ENCODE measurements at places on chromosomes 3 and 15.

- H3K36me3 ChIP-seq: peaks cover 20% of the 10 kb centered on the region
- H3K4me1 ChIP-seq: peaks cover 30% of the 10 kb centered on the region
- H3K27me3 ChIP-seq: no peaks in the 10 kb centered on the region
- DNase-seq: no peak
Observed at GRCh38 chr15:48440084-48440483, 108.9 kb downstream of the DUT start.

DNA sequence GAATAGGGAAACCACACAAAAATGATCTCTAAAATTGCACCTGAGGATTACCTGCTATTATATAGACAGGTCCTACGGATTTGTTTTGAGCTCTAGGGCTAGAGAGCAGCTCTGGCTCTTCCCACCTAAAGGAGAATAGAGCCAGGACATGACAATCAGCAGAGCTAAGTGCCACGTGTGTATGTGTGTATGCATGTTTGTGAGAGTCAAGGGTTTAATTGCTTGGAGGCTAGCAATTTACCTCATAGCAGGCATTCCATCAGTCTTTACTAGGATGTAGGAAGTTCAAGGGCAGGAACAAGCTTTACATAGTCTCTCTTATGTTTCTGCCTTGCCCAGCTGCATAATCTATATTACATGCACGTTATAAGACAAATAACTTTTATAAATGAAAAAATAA is 498.2 kb downstream of the NSUN3 start:
- H3K4me1 ChIP-seq: no peaks in the 10 kb centered on the region
- H3K27ac ChIP-seq: no peak overlapping the region
- H3K27me3 ChIP-seq: no peaks in the 10 kb centered on the region
- H3K36me3 ChIP-seq: no peaks in the 10 kb centered on the region
- no peak for DNase-seq
- no peak overlapping the region for H3K4me3 ChIP-seq

GRCh38 chr3:126665959-126666657 is 11.2 kb upstream of the TXNRD3 start:
- H3K27me3 ChIP-seq: peaks cover 23% of the 10 kb centered on the region
- no peak overlapping the region for H3K27ac ChIP-seq
- peak; percentile 58 for DNase-seq
- no peaks in the 10 kb centered on the region for H3K4me1 ChIP-seq
- H3K4me3 ChIP-seq: no peak overlapping the region

DNA sequence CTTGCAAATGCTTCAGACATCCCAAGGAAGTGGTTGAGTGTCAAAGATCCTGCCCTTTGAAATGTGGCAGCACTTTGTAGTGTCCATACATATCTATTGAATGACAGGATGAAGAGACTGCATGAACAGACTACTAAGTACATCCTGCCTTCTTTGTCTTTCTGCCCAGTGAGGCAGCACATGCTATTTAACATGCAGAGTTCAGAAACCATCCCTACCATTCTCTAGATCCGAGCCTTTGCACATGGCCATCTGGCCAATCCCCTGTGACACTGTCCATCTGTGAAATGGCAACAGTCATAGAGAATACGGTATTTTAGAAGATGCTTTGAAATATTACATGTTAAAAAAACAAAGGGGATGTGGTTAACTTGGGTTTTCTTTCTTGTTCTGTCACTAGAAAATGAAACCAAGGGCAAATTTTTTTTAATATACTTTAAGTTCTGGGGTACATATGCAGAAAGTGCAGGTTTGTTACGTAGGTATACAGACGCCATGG is 519.6 kb downstream of the NTRK3 start:
- H3K4me3 ChIP-seq: no peak overlapping the region
- H3K27ac ChIP-seq: no peak overlapping the region
- H3K4me1 ChIP-seq: peaks cover 28% of the 10 kb centered on the region
- H3K27me3 ChIP-seq: peaks cover 20% of the 10 kb centered on the region

- no peak for DNase-seq
- no peaks in the 10 kb centered on the region for H3K36me3 ChIP-seq
- no peak overlapping the region for H3K4me3 ChIP-seq
- H3K27ac ChIP-seq: no peak overlapping the region
- H3K4me1 ChIP-seq: no peaks in the 10 kb centered on the region
- H3K27me3 ChIP-seq: no peaks in the 10 kb centered on the region
Observed at GRCh38 chr3:19527746-19528145, 379.4 kb downstream of the KCNH8 start.

DNA sequence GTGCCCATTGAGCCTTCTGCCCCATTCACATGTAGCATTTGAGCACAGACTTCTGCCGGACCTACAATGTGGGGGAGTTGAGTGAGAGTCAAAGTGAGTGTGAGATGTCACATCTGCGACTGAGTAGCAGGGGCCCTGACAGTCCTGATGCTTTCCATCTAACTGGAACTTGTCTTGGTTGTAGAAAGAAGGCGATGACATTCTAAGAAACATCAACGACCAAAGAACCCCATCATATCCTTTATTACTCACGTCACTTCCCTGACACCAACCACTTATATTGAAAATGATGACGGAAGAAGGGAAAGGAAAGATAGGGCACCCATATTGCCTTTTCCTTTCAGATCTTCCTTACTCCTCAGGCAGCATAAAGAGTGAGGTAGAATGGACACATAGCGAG is 30.5 kb downstream of the SMAD3 start:
- H3K4me3 ChIP-seq: no peak overlapping the region
- H3K4me1 ChIP-seq: peaks cover 54% of the 10 kb centered on the region
- no peak overlapping the region for H3K27ac ChIP-seq
- H3K27me3 ChIP-seq: no peaks in the 10 kb centered on the region

GRCh38 chr3:131020122-131020693 is 6.4 kb downstream of the ASTE1 start:
- peaks cover 23% of the 10 kb centered on the region for H3K4me1 ChIP-seq

DNA sequence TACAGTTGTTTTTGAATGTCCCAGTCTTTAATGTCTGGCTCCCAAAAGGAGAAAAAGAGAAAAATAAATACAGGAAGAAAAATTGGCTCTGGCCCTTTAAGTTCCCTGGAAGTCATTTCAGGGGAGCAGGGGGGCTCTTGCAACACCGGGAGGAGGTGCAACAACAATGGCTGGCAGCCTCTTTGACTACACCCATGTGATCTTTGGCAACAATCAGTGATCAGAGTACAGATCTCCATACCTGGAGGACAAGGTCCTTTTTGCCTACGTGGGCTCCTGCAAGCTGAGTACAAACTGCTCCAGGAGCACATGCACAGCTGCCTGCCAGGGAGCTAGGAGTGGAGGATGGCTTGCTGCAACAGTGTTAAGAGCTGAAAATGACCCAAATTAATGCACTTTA is 63.9 kb downstream of the GLCE start:
- DNase-seq: no peak
- H3K27me3 ChIP-seq: no peaks in the 10 kb centered on the region
- H3K4me1 ChIP-seq: peaks cover 7% of the 10 kb centered on the region
- peak overlapping the region; percentile 37 for H3K27ac ChIP-seq
- H3K4me3 ChIP-seq: no peak overlapping the region

DNA sequence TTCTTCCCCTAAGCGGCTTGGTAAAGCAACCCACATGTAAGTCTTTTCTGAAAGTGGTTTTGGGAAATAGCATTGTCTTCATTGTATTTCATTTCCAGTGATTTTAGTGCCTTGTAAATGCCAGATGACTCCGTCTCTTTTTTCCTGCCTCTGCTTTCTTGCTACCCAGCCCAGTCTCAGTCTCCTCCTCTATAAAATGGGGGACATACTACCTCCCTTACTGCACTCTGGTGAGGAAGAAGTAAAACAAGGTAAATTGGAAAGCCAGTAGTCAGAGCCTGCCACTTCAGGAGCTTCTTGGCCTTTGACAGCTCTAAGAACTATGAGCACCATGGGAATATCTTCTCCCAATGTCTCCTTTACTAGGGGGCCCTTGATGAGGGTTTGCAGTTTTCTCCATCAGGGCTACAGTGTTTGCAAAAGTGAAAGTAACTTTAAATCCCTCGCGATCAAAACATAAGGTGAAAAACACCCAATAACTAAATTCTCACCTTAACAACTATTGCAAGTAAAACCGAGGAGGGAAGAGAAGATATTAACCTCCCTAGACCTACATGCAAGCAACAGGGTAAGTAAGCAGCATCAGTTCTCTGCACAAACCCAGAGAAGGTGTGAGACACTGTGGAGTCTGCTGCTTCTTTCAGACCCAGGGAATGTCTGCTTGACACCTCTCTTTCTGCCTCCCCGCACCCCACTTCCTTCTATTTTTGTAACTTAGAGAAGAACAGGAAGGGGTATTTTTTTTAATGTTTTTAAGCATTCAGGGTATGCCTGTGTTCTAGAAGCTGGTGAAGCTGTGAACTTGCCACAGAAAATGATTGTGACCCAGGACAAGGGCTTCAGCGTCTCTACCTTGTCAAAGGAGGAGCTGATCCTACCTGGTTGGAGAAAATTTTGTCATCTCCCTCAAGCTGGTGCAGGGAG is 159.1 kb upstream of the EOMES start:
- no peaks in the 10 kb centered on the region for H3K4me1 ChIP-seq
- no peak for DNase-seq
- no peak overlapping the region for H3K27ac ChIP-seq
- no peak overlapping the region for H3K4me3 ChIP-seq
- peaks cover 47% of the 10 kb centered on the region for H3K27me3 ChIP-seq

DNA sequence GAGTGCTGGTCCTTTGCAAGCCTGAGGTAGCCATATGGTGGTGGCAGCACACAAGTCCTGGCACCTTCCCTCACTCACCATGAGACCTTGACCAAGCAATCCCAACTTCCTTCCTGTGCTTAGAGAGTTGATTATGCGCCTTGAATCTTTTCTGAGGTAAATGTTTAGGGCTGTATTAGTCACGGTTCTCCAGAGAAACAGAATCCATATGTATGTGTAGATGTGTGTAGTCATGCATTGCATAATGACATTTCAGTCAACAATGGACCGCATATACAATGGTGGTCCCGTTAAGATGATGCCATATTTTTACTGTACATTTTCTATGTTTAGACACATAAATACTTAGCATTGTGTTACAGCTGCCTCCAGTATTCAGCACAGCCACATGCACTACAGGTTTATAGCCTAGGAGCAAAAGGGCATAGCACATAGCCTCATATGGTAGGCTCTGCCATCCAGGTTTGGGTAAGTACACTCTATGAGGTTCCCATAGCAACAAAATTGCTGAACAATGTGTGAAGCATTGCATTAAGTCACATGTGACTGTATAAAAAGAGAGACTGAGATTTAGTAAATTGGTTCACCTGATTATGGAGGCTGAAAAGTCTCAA is 20.2 kb upstream of the NUP210 start:
- no peaks in the 10 kb centered on the region for H3K36me3 ChIP-seq
- H3K27ac ChIP-seq: no peak overlapping the region
- H3K27me3 ChIP-seq: no peaks in the 10 kb centered on the region
- H3K4me1 ChIP-seq: no peaks in the 10 kb centered on the region
- H3K4me3 ChIP-seq: no peak overlapping the region

DNA sequence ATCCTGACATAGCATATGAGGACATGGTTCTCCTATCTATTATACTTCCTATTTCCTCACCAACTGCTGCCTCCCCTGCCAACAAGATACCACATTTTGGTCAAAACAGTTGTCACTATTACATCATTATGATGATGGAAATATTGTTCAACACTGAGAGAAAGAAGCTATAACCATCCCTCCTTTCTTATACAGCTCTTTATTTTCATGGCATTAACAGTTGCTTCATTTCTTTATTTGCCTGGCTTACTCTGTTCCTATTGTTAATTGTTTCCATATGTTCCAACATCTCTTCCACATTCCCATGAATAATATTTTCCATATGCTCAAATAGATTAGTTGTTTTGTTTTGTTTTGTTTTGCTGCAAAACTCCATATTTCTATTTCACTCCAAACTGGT is 40.8 kb upstream of the FILIP1L start:
- H3K27ac ChIP-seq: no peak overlapping the region
- DNase-seq: no peak
- H3K4me1 ChIP-seq: peaks cover 26% of the 10 kb centered on the region
- no peaks in the 10 kb centered on the region for H3K27me3 ChIP-seq

DNA sequence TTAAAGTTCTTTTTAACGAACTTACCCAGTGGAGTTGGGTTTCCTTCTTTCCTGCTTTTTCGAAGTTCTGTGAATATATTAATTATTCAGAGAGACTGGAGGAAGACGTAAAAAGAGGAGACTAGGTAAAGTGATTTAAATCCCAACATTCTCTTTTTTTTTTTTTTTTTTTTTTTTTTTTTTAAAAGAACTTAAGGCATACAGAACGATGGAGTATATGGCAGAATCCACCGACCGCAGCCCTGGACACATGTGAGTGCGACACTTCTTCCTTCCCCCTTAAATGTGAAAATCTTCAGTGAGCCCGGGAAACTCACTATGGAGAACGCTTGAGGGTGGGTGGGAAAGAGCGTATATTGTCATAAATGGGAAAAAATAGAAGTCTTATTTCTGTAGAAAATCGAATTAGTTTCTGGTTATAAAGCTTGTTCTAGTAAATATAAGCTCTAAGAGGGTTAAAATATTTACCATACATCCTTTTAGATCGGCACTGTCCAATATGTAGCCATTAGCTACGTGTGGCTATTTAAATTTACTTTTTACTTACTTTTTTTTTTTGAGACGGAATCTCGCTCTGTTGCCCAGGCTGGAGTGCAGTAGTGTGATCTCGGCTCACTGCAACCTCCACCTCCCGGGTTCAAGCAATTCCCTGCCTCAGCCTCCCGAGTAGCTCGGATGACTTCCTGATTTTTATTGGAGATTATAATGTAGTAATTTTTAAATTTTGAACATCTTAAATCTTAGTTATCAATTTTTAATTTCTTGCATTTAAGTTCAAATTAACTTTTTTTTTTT is 892 bp downstream of the NMD3 start:
- H3K4me1 ChIP-seq: peaks cover 15% of the 10 kb centered on the region
- peak overlapping the region; percentile 95 for H3K4me3 ChIP-seq
- H3K36me3 ChIP-seq: peaks cover 14% of the 10 kb centered on the region
- H3K27ac ChIP-seq: peak overlapping the region; percentile 71

DNA sequence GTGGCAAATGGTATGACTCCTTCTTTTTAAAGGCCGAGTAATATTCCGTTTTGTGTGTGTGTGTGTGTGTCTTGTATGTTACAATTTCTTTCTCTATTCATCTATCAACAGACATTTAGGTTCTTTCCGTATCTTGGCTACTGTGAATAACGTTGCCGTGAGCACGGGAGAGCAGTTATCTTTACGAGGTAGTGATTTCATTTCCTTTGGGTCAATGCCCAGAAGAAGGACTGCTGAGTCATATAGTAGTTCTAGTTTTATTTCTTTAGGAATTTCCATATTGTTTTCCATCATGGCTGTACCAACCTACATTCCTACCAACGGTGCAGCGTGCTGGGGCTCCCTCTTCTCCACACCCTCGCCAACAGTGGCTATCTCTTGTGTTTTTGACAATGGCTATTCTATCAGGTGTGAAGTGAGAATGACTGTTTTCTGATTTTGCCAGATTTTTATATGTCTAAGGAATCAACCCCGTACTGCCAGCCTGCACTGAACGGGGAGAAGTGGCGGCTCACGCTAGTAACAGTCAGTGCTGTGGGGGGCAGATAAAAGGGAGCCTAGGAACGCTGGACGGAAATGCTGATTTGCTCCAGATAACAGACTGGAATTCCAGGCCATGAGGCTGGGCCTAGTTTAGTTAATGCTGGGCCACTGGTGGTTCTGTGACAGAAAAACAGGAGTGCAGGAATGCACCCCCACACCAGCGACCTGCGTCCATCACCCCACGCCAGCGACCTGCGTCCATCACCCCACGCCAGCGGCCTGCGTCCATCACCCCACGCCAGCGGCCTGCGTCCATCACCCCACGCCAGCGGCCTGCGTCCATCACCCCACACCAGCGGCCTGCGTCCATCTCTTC is 168.1 kb downstream of the XXYLT1 start:
- no peak for DNase-seq
- H3K27me3 ChIP-seq: peaks cover 3% of the 10 kb centered on the region
- H3K4me1 ChIP-seq: peaks cover 49% of the 10 kb centered on the region
- H3K4me3 ChIP-seq: no peak overlapping the region
- H3K36me3 ChIP-seq: peaks cover 6% of the 10 kb centered on the region
- H3K27ac ChIP-seq: peak overlapping the region; percentile 46
